ENCODE measurements at places on chromosomes 7 and 10.

GRCh38 chr7:84946549-84946948, 240.3 kb downstream of the SEMA3D start:
- DNase-seq: no peak

- DNase-seq: no peak
Observed at GRCh38 chr7:123270570-123270969, 70.8 kb upstream of the SLC13A1 start.

- DNase-seq: no peak
Observed at GRCh38 chr10:10609379-10609955, 408.2 kb upstream of the CELF2 start.

- DNase-seq: no peak
Observed at GRCh38 chr7:21422751-21423150, 5.1 kb upstream of the SP4 start.

- DNase-seq: no peak
Observed at GRCh38 chr7:92612501-92612900, 22.3 kb upstream of the FAM133B start.

- DNase-seq: no peak
Observed at GRCh38 chr10:60417901-60418300, 28.2 kb upstream of the ANK3 start.

DNA sequence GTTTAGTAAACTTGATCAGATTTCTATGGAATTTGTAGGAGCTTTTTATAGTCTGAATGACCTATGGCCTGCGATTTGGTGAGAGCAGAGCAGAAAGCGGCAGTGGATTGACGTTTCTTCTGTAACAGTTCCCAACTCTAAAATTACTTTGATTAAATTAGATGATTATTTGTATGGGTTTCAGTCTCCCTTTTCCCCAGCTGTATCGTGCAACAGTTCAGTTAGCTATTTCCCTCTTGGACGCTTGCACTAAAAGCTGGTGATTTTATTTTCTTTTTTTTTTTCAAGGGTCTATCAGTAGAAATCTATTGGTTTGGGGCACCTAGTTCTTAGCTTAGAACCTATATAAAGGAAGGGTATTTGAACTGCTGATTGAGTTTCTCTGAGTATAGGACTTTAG, 6.8 kb downstream of the AHCYL2 start:
- DNase-seq: no peak

DNA sequence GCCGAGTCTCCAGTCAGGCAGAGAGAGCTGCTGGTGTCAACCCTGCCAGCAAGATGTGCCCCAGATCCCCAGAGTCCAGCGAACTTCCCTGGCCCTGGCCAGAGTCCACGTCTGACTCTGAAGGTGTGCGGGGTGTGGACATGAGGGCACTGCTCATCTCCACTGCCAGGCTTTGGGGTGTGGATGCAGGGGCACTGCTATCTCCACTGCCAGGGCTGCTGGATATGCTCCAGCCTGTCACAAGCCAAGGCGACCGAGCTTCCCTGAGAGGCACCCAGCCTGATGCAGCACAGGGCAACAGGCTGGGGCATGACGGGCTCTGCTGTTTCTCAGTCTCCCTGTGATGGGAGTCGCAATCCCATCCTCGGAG, 596.8 kb downstream of the PTPRN2 start:
- DNase-seq: no peak

DNA sequence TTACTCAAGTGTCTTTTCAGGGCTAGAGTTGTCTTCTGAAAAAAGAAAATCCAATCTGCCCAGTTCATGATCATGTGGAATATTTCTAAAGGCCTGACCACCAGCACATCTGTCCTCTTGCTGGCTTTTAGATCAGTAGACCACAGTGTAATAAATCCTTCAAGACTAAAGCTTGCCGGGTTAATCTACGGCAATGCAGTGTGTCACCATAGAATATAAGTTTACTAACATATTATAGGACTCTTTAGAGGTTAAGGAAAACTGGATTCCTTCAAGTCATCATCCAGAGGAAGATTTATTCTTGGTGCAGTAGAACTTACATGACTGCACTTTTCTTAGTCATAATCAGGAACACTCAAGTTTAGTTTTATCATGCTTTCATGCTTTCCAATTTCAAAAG, 349.5 kb downstream of the SEMA3D start:
- DNase-seq: no peak

GRCh38 chr10:86863484-86863842, 94.0 kb downstream of the MMRN2 start:
- no peak for DNase-seq

DNA sequence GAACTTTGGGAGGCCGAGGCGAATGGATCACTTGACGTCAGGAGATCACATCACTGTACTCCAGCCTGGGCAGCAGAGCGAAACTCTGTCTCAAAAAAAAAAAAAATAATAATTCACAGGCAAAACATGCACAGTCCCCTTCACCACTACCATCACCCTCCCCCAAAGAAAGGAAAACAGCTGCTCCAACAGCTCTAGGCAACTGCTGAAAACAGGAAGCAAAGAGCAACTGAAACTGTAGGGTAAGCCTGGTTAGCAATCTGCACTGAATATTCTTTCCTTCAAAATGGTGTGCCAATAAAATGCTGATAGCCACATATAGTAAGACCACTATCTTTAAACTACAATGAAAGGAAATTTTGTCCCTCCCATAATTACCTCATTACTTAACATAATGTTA, 11.8 kb downstream of the NT5C2 start:
- peak; percentile 75 for DNase-seq

DNA sequence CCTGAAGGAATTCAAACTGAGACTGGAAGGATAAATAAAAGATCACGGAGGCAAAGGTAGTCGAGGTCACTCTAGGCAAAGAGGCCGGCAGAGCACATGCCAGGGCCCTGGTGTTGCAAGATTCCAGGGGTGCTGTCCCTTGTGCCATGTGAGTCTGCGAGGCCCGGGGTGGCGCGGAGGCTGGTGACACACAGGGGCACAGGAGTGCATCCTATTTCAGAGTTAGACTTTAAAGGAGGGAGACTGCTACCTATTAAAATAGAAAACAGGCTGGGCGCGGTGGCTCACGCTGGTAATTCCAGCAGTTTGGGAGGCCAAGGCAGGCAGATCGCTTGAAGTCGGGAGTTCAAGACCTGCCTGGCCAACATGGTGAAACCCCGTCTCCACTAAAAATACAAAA, 12.6 kb downstream of the BEND7 start:
- no peak for DNase-seq

DNA sequence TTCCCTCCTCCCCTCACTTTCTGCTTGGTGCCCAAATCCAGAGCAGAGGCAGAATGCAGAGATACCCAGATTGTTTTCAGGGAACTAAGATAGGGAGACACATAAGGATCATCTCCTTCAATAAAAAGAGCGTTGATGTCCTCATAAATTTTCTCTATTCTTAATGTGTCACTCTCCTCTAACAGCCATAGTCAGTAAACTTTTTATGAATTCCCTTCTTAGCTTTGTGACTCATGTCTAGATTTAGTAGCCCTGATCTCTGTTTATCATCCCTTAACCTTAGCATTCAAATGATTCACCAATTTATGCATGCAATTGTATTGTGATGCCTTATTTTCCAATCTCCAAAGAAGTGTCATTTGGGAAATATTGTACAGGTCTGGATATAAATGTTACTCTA, 995.5 kb upstream of the C7orf33 start:
- no peak for DNase-seq

- no peak for DNase-seq
Observed at GRCh38 chr7:137771679-137772078, 75.1 kb downstream of the DGKI start.

DNA sequence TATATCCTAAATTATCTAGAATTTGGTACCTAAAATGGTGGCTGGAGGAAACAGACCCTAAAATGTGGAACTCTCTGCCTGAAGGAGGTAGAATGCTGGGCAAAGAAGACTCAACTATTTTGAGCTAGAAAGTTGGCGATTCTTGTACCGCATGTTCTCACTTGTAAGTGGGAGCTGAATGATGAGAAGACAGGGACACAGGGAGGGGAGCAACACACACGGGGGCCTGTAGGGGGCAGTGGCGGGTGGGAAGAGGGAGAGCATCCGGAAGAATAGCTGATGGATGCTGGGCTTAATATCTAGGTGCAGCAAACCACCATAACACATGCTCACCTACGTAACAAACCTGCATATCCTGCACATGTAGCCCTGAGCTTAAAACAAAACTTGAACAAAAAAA, 250.6 kb downstream of the CALN1 start:
- DNase-seq: no peak

GRCh38 chr10:77626266-77626935, 11.2 kb downstream of the KCNMA1 start:
- DNase-seq: no peak

GRCh38 chr7:151800861-151801260, 76.1 kb downstream of the PRKAG2 start:
- DNase-seq: no peak

DNA sequence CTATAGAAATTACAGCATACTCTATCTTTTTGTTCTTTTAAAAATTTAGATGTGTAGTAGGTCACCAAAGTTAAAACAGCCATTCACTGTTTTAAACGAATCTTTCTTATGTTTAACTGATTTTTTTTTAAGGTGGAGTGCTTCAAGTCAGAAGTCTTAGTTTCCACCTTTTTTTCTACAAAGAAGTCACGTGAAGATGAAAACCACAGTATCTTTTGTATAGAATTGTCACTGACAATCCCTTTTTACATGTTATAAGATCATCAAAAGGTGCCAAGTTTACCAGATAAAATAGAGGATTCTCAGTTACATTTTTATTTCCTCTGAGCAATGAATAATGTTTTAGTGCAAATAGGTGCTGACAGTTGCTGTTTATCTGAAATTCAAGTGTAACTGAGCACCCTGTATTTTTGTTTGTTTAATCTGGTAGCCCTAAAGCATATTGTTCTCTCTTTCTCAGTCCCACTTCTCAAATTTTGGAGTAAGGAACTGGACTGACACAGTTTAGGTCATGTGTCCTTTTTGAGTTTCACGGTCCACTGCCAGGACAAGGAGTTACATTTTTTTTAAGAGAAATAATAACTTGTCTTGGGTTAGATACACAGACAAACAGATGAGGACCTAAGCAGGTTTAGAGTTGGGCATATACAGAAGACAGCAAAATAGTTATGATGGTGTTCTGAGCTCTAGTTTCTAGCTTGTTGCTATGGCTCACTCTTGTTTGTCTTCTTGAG, 233.2 kb upstream of the MBL2 start:
- no peak for DNase-seq

DNA sequence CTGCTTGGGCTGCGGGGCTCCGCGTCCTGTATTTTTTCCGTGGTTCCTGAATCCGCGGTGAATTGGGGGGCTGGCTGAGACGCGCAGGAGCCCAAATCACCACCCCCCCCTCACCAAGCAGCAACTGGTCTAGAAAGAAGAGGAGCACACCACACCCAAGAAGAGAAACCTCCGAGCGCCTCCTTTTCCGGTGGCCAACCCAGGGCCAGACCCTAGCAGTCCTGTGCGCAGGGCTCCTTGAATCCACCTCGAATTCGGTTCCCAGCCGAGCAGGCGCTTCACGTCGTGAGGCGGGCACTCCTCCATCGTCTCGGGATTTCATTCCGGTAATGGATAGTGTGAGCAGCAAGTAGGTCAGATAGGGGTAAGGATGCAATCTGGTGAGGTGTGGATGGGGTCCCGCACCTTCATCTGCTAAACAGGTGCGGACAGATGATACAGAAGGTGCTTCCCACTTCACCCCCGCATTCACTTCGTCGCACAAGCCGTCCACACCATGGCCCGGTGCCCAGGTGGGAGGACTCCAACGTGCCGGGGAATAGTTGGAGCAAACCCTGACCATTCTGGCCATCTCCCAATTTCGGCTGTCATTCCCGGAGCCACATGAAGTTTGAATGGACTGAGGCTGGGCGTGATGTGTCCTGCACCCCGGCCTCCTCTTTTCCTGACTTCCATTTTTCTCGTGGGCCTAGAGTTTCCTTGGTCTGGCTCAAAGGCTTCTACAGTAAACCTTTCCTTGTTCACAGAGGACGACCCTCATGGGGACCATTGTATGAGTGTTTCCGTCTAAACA, 19.8 kb upstream of the ZNF273 start:
- DNase-seq: no peak

DNA sequence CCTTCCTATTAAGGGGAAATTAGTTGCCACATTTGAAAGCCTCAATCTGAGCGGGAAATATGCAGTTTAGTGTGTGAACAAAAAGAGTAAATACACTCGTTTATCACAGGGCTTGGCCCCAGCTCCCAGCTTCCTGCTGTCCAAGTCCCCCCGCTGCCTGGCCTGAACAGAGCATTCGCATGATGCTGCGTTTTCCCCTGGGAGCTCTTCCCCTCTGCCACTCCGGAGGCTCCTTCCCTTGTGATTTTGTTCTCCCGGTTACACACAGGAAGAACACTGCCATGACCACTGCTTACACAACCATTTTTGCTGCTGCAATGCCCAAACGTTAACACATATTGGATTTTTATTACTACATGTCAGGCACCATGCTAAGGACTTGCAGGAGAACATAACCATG, 120.7 kb upstream of the ADARB2 start:
- no peak for DNase-seq

- DNase-seq: no peak
Observed at GRCh38 chr7:1843271-1843861, 173.3 kb downstream of the ELFN1 start.

- no peak for DNase-seq
Observed at GRCh38 chr7:91526404-91526803, 262.2 kb downstream of the FZD1 start.

DNA sequence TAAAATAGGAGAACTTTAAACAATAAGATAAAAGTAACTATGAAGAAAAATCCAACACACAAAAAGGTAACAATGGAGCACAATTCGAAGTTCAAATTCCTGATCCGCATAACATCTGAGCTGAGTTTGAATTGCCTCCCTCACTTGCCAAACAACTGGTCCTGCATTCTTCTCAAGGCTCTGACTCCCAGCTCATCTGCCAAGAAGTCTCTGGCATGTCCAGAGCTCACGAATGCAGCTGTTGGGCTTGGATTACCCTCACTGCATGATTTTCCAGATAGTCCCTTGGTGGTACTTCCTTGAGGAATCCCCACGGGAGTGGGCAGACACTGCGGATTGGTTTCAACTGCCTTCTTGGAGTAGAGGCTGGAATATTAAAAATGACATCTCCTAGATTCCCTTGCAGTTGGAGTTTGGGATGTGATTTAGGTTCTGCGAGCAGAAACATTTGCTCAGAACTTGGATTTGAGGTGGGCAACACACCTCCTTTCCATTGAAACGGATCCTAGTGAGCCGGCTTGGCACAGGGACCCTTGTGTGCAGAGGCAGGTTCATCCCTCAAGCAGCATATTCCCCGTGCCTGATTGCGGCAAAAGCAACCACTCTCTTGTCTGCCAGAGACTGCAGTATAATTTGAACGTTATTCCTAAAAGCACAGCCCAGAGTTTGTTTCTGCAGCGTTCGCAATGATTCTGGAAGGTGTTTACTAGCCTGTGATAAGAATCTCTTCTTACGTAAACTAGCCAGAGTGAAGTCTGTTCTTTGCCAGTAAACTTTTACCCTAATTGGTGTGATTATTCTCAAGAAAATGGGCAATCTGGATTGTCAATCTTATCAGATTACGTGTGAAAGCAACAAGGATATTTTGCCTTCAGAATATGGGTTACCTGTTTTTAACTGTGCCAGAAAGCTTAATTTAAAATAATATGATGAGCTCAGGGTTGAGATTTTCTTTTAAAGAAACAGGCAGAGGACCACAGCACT, 23.4 kb upstream of the PRKCQ start:
- DNase-seq: no peak

Data from RPMI8226 (cell line).